NCI-H187 (cell line): ENCODE measurements at places on chromosomes 4 and X.

GRCh38 chr4:86592553-86593249 lies 1.4 kb upstream of the PTPN13 start:
- no peak for DNase-seq

DNA sequence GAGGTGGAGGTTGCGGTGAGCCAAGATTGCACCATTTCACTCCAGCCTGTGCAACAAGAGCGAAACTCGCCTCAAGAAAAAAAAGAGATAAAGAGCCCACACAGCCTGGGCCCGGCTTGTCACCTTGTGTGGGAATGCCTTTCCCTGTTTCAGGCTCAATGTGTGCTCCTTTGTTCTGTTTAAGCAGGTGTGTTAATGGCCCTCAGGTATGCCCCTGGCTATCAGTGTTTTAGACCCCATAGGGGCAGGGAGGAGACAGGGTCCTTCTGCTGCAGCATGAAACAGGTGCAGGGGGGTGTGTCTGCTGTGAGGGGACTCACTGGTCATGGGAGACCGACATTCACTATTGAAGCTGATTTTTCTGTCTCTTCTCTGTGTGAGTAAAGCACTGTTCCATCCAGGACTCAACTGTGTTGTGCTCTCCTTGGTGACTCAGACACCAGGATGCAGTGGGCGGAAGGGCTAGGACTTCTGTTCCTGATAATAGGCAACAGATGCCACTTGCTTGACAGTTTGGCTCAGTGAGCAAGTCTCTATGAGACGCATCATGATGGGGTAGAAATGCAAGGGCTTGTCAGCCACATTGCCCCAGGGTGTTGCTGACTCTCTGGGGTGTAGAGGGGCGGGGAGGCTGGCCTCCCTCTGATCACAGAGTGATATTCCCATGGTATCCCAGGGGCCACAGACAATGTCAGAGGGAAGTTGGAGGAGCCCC lies 15.6 kb upstream of the LAP3 start:
- no peak for DNase-seq

DNA sequence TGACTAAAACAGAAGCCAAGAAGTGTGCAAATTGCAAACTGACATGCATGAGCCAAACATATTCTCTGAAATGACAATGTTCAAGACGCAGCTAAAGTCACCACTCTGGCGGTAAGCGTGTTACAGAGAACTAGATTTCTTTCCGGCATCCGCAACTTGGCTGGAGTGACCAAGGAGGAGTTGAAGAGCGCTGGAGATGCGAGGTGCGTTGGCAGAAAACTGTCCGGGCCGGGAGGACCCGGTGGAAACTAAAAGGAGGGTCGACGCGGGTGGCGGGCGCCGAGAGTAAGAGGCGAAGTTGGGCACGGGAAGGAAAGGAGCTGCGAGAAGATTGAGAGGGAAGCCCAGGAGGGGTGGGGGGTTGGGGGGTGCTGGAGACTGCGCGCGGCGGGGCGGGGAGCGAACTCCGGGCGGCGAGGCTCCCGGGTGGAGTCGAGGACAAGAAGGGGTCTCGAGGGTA lies 807 bp downstream of the SEL1L3 start:
- no peak for DNase-seq

GRCh38 chr4:174910271-174910670 lies 7.9 kb upstream of the ADAM29 start:
- DNase-seq: no peak

DNA sequence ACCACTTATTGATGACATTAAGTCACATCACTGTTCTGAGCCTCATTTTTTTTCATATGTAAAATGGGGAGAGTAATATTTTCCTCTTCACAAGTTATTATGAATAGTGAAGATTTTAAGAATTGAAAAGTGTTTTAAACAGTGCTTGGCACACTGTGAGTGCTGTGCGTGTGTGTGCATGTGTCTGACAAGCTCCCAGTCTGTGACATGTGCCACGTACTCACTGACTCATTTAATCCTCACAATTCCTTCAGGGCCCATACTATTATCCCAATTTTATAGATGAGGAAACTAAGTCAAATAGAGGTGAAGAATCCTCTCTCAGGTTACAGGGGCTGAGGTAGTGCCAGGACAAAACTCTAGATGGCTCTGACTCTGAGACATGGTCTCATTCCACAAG lies 114.1 kb upstream of the NWD2 start:
- no peak for DNase-seq

DNA sequence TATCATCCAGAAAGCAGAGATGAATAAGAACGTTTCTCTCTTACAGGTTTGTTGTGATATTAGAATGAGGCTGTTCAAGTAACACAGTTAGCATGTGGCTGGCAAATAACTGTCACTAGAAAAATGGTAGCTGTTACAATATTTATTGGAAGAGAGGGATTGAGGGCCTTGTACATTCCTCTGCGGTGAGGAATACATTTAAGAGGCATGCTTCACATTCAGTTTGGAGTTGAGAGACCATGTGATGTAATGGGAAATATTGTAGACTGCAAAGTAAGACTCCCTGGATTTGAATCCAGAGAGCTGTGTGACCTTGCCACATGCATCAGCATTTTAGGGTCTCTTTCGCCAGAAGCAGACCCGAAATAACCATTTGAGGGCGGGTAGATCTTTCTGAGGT lies 104.8 kb upstream of the KIT start:
- DNase-seq: no peak

DNA sequence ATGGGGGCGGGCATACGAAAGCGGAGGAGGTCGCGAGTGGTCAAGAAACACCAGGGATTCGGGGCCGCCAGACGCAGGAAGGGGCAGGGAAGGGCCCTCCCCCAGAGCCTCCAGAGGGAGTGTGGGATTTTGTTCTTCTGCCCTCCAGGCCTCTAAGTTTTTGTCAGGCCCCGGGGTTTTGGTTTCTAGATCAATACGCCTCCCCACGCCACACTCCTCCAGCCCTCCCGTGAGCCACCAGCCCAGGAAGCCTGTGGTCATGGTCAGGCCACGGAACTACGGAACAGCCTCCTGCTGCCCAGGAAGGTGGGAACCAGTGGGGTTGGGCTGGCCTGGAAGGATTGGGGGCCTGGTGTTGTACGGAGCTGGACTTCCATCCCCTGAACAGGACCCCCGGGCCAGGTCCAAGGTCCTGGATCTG lies 38.4 kb downstream of the CPLX1 start:
- DNase-seq: no peak

GRCh38 chrX:21374994-21375707 lies 933 bp downstream of the CNKSR2 start:
- DNase-seq: no peak

- DNase-seq: no peak
These were observed 44.9 kb upstream of the TXK start for GRCh38 chr4:48178931-48179330.

- no peak for DNase-seq
These were observed 26.8 kb upstream of the CLDN24 start for GRCh38 chr4:183348706-183349659.

- no peak for DNase-seq
These were observed 3.3 kb upstream of the FAM9C start for GRCh38 chrX:13047759-13048158.

DNA sequence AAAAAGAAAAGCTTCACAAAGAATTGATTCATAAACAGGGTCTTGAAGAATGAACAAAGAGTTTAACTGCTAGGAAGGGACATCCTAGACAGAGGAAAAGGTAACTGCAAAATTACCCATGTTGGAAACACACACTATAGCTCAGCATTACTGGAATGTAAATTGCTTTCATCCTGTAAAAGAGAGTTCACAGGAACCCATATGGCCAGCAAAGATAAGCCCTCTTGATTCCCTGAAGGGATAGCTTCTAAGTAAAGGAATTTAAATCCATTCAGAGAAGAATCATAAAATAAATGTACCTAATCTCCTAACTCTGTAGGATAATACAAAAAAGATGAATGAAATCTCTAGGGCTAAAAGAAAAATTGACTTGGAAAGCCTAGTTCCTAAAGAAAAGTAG lies 107.1 kb upstream of the INTU start:
- no peak for DNase-seq

- DNase-seq: no peak
These were observed 21.1 kb upstream of the PIGA start for GRCh38 chrX:15356444-15356843.

- DNase-seq: no peak
These were observed 92.4 kb downstream of the PPP2R2C start for GRCh38 chr4:6379767-6380745.

- DNase-seq: no peak
These were observed 7.2 kb upstream of the MRFAP1 start for GRCh38 chr4:6633091-6633906.

- no peak for DNase-seq
These were observed 7.1 kb upstream of the RGS12 start for GRCh38 chr4:3285558-3286334.

DNA sequence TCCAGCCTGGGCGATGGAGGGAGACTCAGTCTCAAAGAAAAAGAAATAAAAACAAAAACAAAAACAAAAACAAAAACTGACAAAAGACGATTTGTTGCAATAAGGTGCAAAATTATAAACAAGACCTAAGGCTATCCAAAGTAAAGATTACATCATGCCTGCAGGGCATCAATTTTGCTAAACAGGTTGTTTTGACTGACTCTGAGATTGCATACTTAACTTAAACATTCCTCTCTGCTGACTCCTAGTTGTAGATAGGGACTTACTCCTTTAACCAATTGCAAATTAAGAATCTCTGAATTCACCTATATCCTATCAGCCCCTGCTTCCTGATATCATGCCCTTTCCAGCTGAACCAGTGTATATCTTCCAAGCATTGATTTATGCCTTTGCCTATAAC lies 2687.3 kb downstream of the PCDH7 start:
- DNase-seq: no peak

GRCh38 chr4:6134612-6135220 lies 65.6 kb downstream of the JAKMIP1 start:
- no peak for DNase-seq

DNA sequence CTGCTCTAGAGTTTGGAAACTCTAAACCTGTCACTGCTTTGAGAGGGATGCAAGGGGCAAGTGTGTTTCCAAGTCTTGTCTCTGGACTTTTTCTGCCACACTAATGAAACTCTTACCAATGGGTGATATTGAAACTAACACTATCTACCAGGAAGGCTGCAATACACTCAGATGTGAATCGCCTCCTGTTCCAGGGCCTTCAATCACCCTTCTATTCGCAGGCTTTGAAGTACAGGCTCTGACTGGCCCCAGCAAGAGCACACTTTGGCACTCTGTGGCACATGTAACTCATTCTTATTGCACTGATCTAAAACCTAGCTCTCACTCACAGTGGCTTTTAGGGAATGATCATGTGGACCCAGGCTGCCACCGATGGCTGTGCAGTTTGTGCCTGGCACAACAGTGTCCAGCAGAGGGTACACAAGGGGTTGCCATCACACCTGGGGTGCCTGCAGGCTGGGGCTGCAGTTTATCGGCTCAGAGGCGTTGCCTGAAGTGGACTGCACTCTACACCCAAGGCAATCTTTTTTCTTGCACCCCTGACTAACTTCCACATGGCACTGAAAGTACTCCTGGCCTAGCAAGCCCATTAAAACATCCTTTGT lies 210.8 kb downstream of the MGST2 start:
- no peak for DNase-seq

GRCh38 chrX:5891378-5891777 lies 337.3 kb downstream of the NLGN4X start:
- DNase-seq: no peak

DNA sequence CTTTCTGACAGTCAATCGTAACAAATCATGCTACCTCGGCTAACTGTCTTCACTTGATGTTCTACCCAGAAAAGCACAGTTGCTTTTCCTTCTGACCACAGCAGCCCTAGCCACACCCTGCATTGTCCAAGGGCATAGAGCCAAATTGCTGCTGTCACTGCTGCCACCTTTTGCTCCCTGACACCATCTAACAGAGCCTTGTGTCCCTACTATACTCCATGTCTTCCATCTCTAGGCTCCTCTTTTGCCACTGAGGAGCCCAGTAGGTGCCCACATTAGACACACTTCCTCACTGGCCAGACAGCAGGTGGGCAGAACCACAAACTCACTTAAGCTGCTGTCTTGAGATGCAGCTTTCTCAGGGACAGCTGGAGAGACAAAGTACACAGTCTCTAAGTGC lies 91.4 kb downstream of the ANXA3 start:
- no peak for DNase-seq

- DNase-seq: no peak
These were observed 48.8 kb upstream of the RBM47 start for GRCh38 chr4:40678421-40678820.

DNA sequence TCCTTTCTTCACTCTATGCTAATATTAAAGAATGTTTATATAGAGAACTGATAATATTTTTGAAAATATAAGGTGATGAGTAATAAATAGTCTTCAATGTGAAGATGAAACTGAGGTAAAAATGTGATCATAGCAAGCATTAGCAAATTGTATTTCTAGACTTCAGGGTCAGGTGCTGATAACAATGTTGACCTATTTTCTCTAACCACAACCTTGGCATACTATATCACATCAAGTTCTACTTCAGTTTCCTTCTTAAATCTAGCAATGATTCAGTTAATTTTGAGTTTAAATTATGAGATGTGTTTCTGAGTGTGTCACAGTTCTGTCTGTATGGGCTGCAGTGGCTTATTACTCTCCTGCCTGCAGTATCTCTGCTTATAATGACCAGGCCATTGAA lies 209.4 kb downstream of the RAPGEF2 start:
- no peak for DNase-seq

- no peak for DNase-seq
These were observed 2750.2 kb downstream of the ARAP2 start for GRCh38 chr4:33494150-33494549.

DNA sequence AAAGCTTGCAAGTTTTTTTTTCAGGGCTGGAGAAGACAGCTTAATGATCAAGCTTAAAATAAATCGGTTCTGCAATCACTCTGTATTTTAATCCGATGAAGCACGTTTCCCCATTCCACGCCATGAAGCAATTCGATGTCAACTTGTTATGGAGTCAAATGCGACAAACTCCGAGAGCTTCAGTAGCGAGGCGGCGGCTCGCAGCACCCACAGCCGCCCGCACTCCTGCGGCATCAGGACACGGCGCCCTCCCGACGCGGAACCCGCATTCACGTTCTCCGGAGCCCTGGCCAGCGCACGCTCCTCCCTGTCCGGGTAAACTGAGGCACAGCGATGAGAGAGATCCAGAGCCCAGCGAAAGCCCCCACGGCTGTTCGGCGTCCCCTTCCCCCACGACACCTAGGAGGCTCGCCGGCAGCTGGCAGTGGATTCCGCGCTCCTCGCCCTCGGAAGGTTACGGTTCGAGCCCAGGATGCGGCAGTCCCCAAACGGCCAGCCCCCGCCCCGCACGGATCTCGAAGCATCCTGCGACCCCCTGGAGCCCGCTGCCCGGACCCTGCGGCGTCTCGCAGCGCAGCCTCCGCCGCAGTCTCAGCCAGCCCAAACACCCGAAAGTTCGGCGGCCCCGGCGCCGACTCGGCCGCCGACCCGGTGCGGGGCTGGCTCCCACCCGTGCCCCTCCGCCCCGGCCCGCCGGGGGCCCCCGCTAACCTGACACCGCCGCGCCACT lies 507 bp downstream of the MFAP3L start:
- DNase-seq: no peak

GRCh38 chr4:95546866-95547714 lies 1.7 kb downstream of the UNC5C start:
- DNase-seq: no peak
